Stimulated activated CD8-positive, alpha-beta memory T cell treated with anti-CD3 and anti-CD28 coated beads, Interleukin-4, amount 100 ng/mL, for 4 hours (primary cell): ENCODE measurements at places on chromosomes 16 and 17.

DNA sequence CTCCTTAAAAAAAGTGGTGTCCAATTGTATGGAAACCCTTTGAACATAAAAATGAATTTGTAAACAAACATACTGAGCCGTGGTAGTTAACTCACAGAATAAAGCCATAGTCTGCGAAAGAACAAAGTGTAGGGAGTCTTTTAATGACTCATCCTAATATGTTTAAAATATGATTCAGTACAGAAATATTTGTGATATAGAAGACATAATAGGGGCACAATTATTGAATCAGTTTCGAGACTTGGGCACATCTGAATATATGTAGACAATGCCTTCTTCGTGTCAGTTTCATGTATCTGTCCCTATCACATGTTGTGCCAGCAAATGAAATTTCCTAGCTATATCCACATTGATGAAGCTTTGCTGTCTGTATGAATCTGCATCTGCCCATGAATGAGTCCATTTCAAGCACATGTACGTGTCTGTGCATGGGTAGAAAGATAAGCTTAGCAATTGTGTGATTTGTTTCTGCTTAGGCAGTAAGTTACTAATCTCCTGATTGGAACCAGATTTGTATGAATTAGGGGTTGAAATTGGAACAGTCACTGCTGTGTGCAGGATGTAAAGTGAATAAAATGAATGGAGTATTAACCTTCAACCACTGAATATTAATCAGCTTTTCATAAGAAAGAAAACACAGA, 112.5 kb upstream of the SOX9 start:
- DNase-seq = no peak

DNA sequence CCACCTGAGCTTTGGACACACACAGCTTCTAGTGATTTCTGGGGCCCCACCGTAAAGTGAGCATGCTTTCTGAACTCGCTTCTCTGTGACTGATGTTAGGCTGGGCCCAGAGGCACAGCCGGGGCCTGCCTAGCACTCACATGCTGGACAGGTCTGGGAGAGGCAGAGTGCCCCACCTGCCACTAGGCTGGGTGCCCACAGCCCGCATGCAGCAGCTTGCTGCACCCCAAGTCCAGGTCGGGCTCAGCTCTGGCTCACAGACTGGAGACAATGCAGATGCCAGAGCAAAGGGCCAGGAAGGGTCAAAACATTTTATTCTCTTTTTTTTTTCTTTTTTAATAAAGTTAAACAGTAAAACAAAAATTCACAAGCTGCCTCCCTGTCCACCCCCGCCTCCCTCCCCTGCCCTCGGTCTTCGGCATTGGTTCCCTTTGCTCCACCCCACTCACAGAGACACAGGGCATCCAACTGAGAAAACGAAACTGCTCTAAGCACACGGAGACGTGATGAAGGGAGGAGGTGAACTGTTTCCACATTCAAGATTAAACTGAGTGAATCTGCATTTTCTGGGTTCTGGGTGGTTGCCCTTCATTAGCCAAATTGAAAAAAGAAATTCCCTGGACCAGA, 9.7 kb downstream of the CNP start:
- DNase-seq = no peak

GRCh38 chr16:7366993-7367880, 34.6 kb downstream of the RBFOX1 start:
- no peak for DNase-seq

DNA sequence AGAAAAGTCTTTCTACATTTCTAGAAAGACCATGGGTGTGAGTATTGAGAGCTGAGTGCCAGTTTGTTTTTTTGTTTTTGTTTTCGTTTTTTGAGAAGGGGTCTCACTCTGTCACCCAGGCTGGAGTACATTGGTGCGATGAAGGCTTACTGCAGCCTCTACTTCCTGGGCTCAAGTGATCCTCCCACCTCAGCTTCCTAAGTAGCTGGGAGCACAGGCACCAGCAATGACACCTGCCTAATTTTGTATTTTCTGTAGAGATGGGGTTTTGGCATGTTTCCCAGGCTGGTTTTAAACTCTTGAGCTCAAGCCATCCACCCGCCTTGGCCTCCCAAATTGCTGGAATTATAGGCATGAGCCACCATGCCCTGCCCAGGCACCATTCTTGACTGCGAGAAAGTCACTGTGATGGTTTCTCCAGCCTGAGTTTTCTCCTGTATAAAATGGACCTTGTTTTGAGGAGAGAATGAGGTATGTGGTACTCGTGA, 673.8 kb downstream of the MAF start:
- no peak for DNase-seq

GRCh38 chr16:72793716-72794115, 254.2 kb downstream of the ZFHX3 start:
- no peak for DNase-seq

DNA sequence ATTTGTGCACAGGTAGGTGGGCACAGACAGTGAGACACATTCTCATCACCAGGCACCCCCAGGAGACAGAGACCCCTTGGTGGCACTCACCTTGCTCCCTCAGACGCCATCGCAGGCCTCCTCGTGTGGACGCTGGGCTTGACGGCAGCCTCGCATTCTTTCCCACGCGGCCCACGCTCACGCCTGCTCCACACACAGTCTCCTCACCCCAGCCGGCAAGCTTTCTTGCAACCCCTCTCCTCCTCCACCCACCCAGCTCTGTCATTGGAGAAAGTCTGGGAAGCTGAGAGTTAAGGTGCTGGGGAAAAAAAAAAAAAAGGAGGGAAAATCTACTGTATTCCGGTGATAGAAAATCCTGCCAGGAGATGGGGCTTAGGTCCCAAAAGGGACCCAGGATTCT, 14.8 kb downstream of the SGCA start:
- no peak for DNase-seq

DNA sequence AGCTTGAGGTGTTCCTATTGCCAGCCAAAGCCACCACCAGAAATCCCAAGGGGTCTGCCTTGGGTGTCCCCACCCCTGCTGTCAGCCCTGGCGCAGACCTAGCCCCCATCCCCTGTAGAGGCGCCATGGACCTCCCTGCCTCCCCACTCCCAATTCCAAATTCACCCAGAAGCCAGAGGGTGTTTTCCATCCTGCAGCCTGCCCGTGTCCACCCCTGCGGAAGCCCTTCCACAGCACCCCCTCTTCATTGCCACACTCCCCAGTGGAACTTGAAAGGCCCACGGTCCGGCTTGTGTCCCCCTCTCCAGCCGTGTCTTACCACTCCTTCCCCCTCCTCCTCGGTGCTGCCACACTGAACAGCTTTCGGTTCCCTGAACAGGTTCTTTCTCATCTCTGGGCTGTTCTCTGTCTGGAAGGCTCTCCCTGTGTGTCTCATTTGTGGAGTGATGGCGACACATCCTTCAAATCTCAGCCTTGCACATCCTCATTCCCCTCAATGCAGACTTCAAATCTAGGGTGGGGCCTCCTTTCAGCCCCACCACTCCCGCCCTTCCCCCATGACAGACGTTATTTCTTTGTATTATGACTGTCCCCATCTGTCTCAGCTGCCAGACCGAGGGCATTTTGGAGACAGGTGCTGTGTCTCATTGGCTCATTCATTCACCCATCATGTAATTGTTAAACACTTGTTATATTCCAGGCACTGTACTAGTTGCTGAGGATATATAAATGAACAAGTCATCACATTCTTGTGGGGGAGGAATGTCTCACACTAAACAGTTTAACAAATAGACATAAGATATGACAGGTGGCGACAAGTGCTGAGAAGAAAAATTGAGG, 36.3 kb downstream of the ADGRG5 start:
- DNase-seq = no peak

DNA sequence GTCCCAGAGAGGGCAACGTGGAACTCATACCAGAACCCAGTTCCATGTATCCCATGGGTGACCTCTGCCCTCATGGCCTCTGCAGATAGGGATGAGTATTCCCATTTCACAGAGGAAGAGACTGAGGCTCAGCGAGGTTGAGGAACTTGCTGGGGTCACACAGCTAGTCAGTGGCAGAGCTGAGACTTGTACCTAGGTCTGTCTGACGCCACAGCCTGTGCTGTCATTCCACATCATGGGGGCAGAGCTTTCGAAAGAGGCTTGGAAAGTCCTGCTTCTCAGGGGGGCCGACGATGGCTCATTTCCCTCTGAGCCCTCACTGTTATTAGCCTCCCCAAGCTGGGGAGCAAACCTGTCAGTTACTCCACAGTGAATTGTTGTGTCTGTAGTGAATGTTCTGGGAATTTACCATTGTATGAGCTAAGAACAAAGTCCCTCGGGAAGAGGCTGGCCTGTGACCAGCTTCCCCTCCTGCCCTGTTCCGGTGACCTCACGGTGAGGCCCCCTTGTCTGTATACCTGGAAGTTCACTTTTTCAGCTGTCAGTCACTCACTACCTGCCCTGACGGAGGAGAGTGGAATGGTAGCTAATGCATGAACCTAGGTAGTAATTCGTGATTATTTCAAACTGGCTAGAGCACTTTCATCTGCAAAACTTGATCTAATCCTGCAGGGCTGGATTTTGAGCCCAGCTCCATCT, 8.9 kb downstream of the METTL22 start:
- DNase-seq = no peak

DNA sequence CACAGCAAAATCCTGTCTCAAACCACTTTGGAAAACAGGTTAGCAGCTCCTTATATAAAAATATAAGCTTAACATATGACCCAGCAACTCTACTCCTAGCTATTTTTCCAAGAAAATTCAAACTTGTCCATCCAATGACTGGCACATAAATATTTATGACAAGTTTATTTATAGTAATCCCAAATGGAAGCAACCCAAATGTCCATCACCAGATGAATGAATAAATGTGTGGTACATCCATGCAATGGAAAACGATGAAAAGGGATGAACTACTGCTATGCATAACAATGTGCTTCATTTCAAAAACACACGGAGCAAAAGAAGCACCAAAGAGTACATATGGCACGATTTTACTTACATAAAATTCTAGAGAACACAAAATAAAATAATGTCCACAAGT, 9.6 kb upstream of the KPNB1 start:
- DNase-seq = no peak

- DNase-seq = no peak
These were observed 54.9 kb downstream of the LDHD start for GRCh38 chr16:75061669-75062068.

- no peak for DNase-seq
These were observed 7.0 kb upstream of the SPATA2L start for GRCh38 chr16:89708481-89708931.

DNA sequence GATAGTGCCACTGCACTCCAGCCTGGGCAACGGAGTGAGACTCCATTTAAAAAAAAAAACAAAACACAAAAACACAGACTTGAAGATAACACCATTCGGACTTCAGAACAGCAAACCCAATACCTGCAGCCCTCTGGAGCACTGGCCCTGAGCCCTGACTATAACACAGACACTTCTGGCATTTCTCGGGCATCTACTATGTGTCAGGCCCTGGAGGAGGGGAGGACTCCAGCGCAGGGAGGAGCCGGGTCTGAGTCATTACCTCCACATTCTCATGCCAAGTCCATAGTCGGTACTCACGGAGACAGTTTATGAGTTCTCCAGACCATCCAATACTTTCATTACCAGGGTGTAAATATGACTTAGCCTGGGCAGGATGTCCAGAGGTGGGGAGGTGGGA, 48.8 kb downstream of the PITPNM3 start:
- DNase-seq = no peak

DNA sequence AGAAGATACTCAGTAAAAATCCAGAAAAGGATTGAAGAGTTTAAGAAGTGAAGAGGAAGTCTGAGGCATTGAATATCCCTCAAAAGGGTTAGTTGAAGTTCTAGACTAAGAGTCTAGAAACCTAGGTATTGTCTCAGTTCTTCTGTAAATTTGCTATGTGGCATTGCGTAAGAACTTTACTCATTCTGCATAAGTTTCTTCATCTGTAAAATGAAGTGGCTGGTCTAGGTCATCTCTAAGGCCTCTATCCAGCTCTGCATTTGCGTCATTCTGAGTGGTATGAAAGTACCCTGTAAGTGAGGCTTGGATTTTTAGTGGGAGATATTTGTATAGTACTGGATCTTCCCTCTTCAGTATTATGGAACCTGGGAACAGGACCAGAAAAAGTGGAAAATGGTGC, 130.2 kb downstream of the MYO1D start:
- DNase-seq = no peak

DNA sequence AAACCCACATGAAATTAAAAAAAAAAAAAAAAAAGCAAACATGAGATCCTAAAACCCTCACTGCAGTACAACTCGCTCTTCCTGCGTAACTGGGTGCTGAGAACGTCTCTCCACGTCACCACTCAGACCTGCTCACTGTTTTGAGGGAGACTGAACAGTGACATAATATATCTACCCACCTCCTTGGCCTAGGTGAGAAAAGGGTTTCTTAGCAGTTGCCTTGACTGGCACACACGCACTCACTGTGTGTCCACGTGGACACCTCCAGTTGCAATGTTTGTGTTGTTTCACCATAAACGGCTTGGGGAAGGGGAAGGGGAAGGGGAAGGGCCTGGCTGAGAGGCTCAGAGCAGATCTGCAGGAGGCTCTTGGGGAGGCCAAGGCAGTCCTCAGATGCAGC, 32.0 kb downstream of the FANCA start:
- no peak for DNase-seq

- DNase-seq = no peak
These were observed 70.7 kb downstream of the RPTOR start for GRCh38 chr17:80615376-80615775.

- DNase-seq = no peak
These were observed 1.5 kb upstream of the ALDH3A2 start for GRCh38 chr17:19646788-19647696.

GRCh38 chr17:80781211-80781610, 210.4 kb upstream of the CHMP6 start:
- no peak for DNase-seq

DNA sequence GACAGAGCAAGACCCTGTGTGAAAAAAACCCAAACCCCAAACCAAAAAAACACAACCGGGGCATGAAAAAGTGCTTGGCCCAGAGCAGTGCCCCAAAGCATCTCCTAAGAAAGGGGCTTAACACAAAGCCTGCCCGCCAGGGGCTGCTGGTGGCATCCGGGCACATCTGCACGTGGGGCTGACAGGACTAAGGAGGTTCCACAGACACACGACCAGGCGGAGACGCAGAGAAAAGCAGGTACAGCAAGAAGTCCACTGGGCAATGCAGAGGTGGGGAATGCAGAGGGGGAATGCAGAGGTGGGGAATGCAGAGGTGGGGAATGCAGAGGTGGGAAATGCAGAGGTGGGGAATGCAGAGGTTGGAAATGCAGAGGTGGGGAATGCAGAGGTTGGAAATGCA, 109.2 kb downstream of the ZNF778 start:
- no peak for DNase-seq

GRCh38 chr17:45388604-45389325, 43.9 kb downstream of the ARHGAP27 start:
- DNase-seq = no peak

DNA sequence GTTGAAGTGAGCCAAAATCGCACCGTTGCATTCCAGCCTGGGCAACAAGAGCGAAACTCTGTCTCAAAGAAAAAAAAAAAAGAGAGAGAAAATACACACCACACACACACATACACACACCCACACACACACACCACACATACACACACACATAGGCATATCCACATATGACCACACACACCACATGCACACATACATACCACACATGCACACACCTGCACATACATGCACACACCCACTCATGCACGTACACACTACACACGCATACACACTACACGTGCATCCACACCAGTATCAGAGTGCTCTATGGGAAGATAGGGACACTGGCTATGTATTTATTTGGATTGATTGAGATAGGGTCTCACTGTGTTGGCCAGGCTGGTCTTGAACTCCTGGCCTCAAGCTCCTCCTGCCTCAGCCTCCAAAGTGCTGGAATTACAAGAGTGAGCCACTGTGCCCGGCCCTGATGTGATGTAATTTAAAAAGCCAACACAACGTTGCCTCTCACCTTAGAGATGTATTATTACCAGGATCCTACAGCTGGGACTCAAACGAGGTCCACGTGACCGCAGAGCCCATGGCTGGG, 17.8 kb upstream of the GINS2 start:
- no peak for DNase-seq

- DNase-seq = no peak
These were observed 39.3 kb downstream of the CBFB start for GRCh38 chr16:67068212-67068753.
